ENCODE measurements at places on chromosomes 7 and 10. TPM values are rescaled to one million over a fixed set of nuclear protein-coding genes. Genes with fewer than 3 reads are reported as not detected.
A peak's percentile ranks its signal among the peaks of the same experiment; 100 is the strongest.

The MGAM2 gene
- not detected for total RNA-seq

The ITGB8 gene
- 0.27 TPM for total RNA-seq

The VWDE gene
- 0.71 TPM for total RNA-seq

The CYP2E1 gene
- total RNA-seq: 0.28 TPM

The RBP4 gene
- not detected for total RNA-seq

The COL13A1 gene
- not detected for total RNA-seq

The MRM2 gene
- total RNA-seq: 51.6 TPM

The PNLIP gene
- not detected for total RNA-seq

GRCh38 chr10:59393349-59393748, 31.0 kb upstream of the FAM13C start:
- no peaks in the 10 kb centered on the region for H3K36me3 ChIP-seq
- no peaks in the 10 kb centered on the region for H3K4me1 ChIP-seq
- no peak for DNase-seq
- H3K4me3 ChIP-seq: no peak overlapping the region
- H3K27ac ChIP-seq: no peak overlapping the region

- H3K27ac ChIP-seq: no peak overlapping the region
- H3K4me1 ChIP-seq: peaks cover 67% of the 10 kb centered on the region
- no peaks in the 10 kb centered on the region for H3K36me3 ChIP-seq
- DNase-seq: no peak
Observed at GRCh38 chr7:157347217-157347904, 10.6 kb downstream of the DNAJB6 start.

- H3K4me1 ChIP-seq: no peaks in the 10 kb centered on the region
- DNase-seq: no peak
- no peak overlapping the region for H3K4me3 ChIP-seq
- no peak overlapping the region for H3K27ac ChIP-seq
Observed at GRCh38 chr7:64046041-64046389, 781 bp downstream of the ZNF727 start.

DNA sequence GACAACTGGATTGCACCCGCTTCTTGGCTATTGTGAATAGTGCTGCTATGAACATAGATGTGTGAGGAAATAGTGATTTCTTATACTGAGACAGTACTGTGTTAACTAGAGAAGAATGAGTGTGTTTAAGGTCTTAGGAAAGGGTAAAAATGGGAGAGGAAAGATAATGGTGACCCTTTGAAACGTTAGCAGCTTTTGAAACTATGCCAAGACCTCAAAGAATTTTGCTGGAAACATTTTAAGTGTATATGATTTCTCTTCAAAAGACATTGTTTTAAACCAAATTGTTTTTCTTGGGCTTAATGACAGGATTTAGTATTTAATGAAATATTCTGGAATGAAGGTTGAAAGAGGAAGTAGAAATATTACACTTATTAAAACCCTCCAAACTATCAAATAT, 100.8 kb upstream of the ARHGAP21 start:
- H3K36me3 ChIP-seq: no peaks in the 10 kb centered on the region
- no peak overlapping the region for H3K4me3 ChIP-seq
- no peak overlapping the region for H3K27ac ChIP-seq
- H3K4me1 ChIP-seq: peaks cover 10% of the 10 kb centered on the region

GRCh38 chr10:48885376-48885775, 54.3 kb downstream of the LRRC18 start:
- H3K4me3 ChIP-seq: no peak overlapping the region
- H3K4me1 ChIP-seq: no peaks in the 10 kb centered on the region
- no peak for DNase-seq
- H3K27ac ChIP-seq: no peak overlapping the region

- H3K27me3 ChIP-seq: no peaks in the 10 kb centered on the region
- H3K4me1 ChIP-seq: no peaks in the 10 kb centered on the region
- peaks cover 13% of the 10 kb centered on the region for H3K36me3 ChIP-seq
- no peak for DNase-seq
- H3K4me3 ChIP-seq: no peak overlapping the region
Observed at GRCh38 chr10:113692271-113692670, 12.6 kb downstream of the CASP7 start.

GRCh38 chr10:48797830-48798229, 113.2 kb downstream of the WDFY4 start:
- no peaks in the 10 kb centered on the region for H3K36me3 ChIP-seq
- peaks cover 23% of the 10 kb centered on the region for H3K4me1 ChIP-seq
- no peak overlapping the region for H3K27ac ChIP-seq

DNA sequence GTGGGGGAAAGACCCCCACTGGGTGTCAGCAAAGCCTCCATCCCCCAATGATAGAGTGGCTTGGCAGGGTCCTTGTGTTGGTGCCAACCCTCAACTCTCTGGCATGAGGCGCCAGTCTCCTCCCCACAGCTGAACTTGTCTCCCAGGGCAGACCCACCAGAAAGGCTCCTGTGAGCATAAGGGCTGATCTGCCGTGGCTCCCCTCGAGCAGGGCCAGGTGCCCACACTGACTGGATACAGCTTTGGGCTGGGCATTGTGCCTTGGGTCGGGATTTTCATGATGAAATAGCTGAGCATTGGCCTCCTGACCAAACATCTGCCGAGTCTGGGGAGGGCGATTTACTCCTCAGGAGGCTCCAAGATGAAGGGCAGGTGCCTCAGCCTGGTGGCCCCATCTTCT, 68.1 kb upstream of the NPTX2 start:
- H3K27me3 ChIP-seq: no peaks in the 10 kb centered on the region
- H3K4me3 ChIP-seq: no peak overlapping the region
- H3K4me1 ChIP-seq: no peaks in the 10 kb centered on the region
- DNase-seq: no peak
- no peak overlapping the region for H3K27ac ChIP-seq
- H3K36me3 ChIP-seq: no peaks in the 10 kb centered on the region

- H3K36me3 ChIP-seq: no peaks in the 10 kb centered on the region
- no peaks in the 10 kb centered on the region for H3K4me1 ChIP-seq
- no peak overlapping the region for H3K27ac ChIP-seq
- no peaks in the 10 kb centered on the region for H3K27me3 ChIP-seq
- DNase-seq: no peak
Observed at GRCh38 chr10:131591936-131592335, 280.4 kb upstream of the TCERG1L start.

DNA sequence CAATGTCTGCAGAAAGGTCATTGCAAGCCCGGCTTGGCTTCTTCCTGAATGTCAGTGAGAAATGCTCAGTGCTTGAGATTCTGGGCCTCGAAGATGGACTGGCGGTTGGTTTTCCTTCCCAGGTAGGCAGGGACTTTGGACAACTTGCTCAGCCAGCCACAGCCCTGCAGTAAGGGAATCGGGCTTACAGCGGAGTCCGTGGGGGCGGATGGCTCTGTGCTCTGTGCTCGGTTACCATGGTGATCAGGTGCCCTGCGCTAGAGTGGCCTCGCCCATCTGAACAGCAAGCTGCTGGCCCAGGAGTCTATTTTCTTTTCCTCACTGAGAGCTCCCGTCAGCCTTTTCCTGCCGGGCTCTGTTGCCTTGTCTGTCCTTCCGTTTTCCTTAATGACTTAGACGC, 77.8 kb upstream of the SH2B2 start:
- DNase-seq: no peak
- no peaks in the 10 kb centered on the region for H3K27me3 ChIP-seq
- H3K27ac ChIP-seq: no peak overlapping the region
- H3K4me3 ChIP-seq: no peak overlapping the region
- H3K36me3 ChIP-seq: no peaks in the 10 kb centered on the region

DNA sequence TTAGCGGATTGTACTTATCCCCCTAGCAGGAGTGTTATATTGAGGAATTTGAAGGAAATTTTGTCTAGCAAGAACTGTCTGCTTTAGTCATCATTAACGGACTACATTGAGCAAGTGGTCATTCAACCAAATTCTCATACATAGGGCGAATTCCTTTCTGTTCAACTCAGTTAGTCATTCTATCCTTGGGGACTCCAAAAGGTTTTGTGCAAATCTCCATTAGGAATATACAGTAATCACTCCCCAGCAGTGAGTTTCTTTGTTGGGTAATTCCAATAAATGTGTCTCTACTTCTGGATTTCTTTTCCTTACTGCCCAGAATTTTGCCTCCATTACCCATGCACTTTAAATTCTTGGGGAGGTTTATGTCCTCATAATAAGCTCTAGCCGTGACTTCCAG, 51.1 kb downstream of the EPDR1 start:
- no peaks in the 10 kb centered on the region for H3K36me3 ChIP-seq
- no peaks in the 10 kb centered on the region for H3K4me1 ChIP-seq
- no peaks in the 10 kb centered on the region for H3K27me3 ChIP-seq
- H3K27ac ChIP-seq: no peak overlapping the region

DNA sequence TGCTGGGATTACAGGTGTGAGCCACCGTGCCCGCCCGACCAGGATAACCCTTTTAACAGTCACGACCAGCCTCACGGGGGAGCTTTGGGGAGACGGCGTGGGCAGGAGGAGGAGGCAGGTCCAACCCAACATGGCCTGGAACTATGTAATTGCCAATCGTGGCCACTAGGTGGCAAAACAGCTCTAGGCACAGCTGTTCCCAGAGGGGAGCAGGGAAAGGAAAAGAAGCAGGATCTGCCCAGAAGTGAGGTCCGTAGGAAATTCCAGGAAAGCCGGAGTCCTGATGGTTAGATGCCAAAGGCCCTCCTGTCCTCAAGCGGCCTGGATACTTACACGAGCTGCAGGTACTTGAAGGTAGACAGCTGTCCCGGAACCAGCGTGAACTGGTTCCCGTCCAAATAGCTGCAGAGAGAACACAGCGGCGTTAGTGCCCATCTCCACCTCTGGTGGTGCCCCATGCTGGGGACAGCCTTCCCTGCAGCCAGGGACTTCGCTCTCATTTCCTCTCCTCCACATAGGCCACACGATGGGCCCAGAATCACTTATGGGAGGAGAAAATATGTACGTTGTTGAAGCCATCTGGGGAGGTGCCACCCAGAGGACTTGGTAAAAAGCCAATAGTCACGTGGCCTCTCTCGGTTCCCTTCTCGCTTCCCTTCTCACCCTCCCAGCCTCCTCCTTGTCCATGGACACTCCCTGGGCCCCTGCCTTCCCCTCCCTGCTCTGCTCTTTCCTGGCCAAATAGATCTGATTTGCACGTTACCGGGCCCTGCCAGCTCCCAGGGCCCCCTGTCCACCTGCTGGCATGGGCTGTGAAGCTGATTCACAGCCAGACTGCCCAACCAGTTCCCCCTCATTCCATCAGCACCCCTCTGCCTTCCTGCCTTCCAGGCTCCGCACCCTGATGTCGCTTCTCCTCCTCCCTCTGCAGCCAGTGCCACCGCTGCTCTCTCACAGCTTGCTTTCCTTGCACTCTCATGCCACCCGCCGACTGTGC, 148.1 kb downstream of the SLIT1 start:
- peak overlapping the region; percentile 68 for H3K4me3 ChIP-seq
- DNase-seq: peak; percentile 42
- no peaks in the 10 kb centered on the region for H3K4me1 ChIP-seq
- no peaks in the 10 kb centered on the region for H3K27me3 ChIP-seq

DNA sequence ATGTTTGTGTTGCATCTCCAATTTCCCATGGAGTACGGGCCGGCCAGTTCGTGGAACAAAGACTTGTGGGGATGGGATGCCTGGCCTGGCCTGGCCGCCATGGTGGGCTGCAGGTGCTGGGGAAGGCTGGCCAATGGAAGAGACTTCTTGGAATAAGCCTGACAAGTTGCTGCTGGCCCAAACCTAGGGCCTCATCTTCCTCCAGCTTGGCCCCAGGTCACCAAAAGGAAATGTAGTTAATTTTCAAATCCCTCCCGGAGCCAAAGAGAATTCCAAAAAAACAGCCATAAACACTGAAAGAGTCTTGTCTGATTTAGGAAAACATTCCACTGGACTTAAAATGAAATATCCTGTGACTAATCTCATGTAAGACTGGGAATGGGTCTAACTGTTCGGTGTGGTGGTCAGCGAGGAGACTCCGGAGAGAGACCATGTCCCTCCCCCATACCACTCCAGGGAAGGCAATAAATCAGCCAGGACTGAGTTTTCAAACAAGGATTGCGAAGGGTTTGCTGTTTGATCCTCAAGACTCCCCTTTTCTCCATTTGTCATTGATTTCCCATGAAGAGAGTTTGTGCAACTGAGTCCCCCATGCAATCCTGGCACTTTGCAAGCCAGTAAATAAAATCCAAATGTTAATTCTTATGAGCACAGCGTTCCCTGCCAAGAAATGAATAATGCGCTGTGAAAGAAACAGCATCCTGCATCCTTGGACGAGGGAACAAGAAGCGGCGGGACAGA, 128.7 kb upstream of the HABP2 start:
- no peak overlapping the region for H3K27ac ChIP-seq
- H3K36me3 ChIP-seq: no peaks in the 10 kb centered on the region
- no peaks in the 10 kb centered on the region for H3K4me1 ChIP-seq
- DNase-seq: no peak

GRCh38 chr7:107180378-107180777, 11.6 kb downstream of the HBP1 start:
- peak; percentile 21 for DNase-seq
- no peaks in the 10 kb centered on the region for H3K27me3 ChIP-seq
- H3K27ac ChIP-seq: no peak overlapping the region
- H3K36me3 ChIP-seq: peaks cover 28% of the 10 kb centered on the region

- no peaks in the 10 kb centered on the region for H3K27me3 ChIP-seq
- H3K4me3 ChIP-seq: no peak overlapping the region
- DNase-seq: no peak
- no peak overlapping the region for H3K27ac ChIP-seq
Observed at GRCh38 chr10:58393317-58393716, 8.1 kb downstream of the TFAM start.

DNA sequence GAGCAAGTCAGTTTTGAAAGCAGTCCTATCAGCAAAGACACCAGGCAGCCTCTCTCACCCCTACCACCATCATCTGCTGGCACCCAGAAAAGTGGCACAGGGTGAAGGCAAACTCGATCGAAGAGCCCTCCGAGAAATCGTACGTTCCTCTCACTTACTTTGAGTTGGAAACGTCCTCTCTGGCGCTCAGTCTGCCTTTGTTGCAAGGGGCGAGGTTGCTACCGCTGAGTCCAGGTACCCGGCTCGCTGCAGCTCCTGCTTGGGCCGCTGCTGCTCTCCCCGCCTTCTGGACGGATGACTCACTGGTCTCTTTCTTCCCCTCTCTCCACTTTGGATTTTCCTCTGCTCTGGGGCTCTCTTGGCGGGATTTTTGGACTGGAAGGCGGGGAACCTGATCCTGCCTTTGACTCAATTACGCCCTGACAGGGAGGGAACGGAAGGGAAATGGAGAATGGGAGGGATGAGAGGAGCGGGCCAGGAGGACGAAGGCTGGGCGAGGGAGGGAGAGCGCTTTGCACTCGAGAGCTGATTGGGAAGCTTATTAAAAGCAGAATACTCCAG, at the start of gene PTN:
PTN (minus strand) TSS at position 453 of the 561 bp plus-strand sequence. CDS start 88,760 bp downstream, outside the sequence.
- H3K36me3 ChIP-seq: no peaks in the 10 kb centered on the region
- no peaks in the 10 kb centered on the region for H3K4me1 ChIP-seq
- H3K27ac ChIP-seq: no peak within 1 kb of the TSS
- H3K4me3 ChIP-seq: no peak within 1 kb of the TSS

GRCh38 chr10:48572414-48572813, 32.5 kb downstream of the ARHGAP22 start:
- H3K27me3 ChIP-seq: no peaks in the 10 kb centered on the region
- H3K36me3 ChIP-seq: no peaks in the 10 kb centered on the region
- H3K4me1 ChIP-seq: no peaks in the 10 kb centered on the region
- no peak for DNase-seq

Data from CD8-positive, alpha-beta memory T cell (primary cell).